ENCODE measurements at places on chromosomes 3 and 15.

- DNase-seq = no peak
Measured at GRCh38 chr15:100692671-100693070, 90.3 kb downstream of the ASB7 start.

- DNase-seq = no peak
Measured at GRCh38 chr3:11558411-11558903, 85.3 kb downstream of the VGLL4 start.

GRCh38 chr3:42052132-42052483 lies 39.0 kb upstream of the TRAK1 start:
- DNase-seq = no peak

- peak; percentile 70 for DNase-seq
Measured at GRCh38 chr3:122921791-122922651, 105.5 kb downstream of the SEMA5B start.

- peak; percentile 98 for DNase-seq
Measured at GRCh38 chr3:129120254-129121004, 1.2 kb downstream of the RAB43 start.

- DNase-seq = peak; percentile 78
Measured at GRCh38 chr3:94928921-94929320, 866.1 kb downstream of the NSUN3 start.

GRCh38 chr3:9795207-9795606 lies 2.3 kb downstream of the ARPC4 start:
- DNase-seq = no peak

- DNase-seq = peak; percentile 68
Measured at GRCh38 chr3:47954567-47954966, 61.6 kb downstream of the MAP4 start.

- no peak for DNase-seq
Measured at GRCh38 chr15:89391685-89392257, 57.1 kb upstream of the POLG start.

DNA sequence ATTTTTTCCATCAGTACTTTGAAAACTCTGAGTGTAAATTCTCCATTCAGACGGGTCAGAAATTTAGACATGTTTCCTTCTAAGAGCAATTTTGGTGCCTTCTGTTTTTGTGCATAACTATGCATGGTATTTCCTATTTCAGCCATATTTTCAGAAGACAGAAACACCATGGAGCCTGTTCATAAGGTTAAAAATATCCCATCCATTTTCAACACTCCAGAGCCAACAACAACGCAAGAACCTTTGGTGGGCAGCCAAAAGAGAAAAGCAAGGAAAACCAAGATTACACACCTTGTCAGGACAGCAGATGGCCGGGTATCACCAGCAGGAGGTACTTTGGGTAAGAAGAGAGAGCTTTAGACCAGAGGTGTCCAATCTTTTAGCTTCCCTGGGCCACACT lies 275.6 kb downstream of the BBX start:
- no peak for DNase-seq

GRCh38 chr3:65779390-65779789 lies 259.3 kb downstream of the MAGI1 start:
- no peak for DNase-seq

- DNase-seq = no peak
Measured at GRCh38 chr3:5277612-5278236, 90.2 kb downstream of the EDEM1 start.

- DNase-seq = peak; percentile 69
Measured at GRCh38 chr3:17384567-17385296, 357.7 kb downstream of the TBC1D5 start.

- DNase-seq = no peak
Measured at GRCh38 chr3:104642827-104643226, 723.9 kb upstream of the ALCAM start.

- no peak for DNase-seq
Measured at GRCh38 chr3:191246630-191247029, 47.6 kb downstream of the OSTN start.

GRCh38 chr15:83545804-83546511 lies 98.8 kb downstream of the SH3GL3 start:
- DNase-seq = no peak

GRCh38 chr15:33278816-33279612 lies 31.8 kb upstream of the RYR3 start:
- no peak for DNase-seq

DNA sequence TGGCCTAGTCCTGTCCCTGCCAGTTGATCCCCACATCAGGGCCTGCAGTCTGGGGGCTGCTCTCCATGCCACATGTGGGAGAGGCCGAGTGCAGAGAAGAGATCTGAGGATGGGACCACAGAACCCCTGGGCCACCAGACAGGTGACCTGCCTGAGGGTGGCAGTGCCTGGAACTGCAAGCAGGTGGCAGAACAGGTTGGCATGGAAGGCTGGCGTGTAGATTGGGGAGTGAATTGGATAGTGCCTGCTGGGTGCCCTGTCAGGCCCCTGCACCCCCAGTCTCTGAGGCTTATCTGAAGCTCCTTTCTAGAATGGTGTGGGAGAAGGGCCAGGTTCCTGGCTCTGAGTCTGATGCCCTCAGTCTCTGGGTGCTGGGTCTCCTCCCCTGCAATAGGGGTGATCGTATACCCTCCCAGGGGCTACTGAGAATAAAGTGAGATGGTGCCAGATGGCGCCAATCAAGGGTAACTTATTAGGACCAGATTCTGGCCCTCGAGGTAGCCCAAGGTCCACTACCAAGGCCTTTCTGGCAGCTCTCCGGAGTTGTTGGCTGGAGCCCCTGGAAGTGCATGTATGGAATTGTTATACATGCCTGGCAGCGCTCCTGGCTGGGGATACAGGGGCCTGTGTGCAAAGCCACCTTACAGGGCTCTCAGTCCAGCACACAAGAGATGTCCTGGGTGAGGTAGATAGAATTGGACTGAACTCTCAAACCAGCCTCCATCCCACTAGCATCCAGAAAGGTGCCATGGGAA lies 15.7 kb downstream of the C3orf18 start:
- no peak for DNase-seq

DNA sequence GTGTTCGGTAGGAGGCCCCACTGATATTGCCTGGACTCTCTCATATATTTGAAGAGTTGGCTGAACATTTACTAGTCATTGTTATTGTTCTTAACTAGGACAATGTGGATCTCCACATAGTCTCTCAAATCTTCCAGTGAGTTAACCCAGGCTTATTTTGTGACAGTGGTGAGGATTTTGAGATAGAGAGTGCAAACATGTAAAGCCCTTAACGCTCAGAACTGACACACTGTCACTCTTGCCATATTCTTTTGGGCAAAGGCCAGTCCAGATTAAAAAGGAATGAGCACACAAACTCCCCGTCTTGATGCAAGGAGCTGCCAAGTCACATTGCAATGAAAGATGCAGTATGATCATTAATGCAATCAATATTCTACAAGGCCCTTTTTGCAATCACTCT lies 431.9 kb upstream of the AZI2 start:
- DNase-seq = no peak

- peak; percentile 36 for DNase-seq
Measured at GRCh38 chr3:48208076-48208475, 15.2 kb upstream of the CAMP start.

DNA sequence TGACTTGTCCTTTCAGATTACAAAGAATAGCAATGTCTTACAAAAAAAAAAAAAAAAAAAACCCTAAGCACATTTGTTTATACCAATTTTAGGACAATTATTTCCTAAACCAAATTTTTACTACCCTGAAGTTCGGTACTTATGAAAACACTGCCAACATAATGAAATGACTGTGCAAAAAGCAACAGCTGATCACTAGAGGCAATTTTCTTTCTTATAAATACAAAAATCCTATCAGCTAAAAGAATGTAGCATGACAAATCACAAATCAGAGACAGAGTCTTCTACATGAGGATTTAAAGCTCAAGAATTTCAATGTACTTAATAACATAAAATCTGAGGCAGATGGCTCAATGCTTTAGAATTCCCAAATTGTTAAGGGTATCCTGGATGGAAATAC lies 191.8 kb downstream of the MAGI1 start:
- DNase-seq = no peak

- no peak for DNase-seq
Measured at GRCh38 chr3:52507359-52507758, 12.2 kb downstream of the STAB1 start.

GRCh38 chr15:76334438-76335306 lies 1.9 kb upstream of the ISL2 start:
- DNase-seq = no peak

GRCh38 chr15:101346928-101347327 lies 51.9 kb upstream of the SNRPA1 start:
- no peak for DNase-seq

- DNase-seq = no peak
Measured at GRCh38 chr15:68629519-68630210, 50.9 kb downstream of the CORO2B start.

- DNase-seq = no peak
Measured at GRCh38 chr3:31094048-31094447, 199.6 kb upstream of the GADL1 start.

DNA sequence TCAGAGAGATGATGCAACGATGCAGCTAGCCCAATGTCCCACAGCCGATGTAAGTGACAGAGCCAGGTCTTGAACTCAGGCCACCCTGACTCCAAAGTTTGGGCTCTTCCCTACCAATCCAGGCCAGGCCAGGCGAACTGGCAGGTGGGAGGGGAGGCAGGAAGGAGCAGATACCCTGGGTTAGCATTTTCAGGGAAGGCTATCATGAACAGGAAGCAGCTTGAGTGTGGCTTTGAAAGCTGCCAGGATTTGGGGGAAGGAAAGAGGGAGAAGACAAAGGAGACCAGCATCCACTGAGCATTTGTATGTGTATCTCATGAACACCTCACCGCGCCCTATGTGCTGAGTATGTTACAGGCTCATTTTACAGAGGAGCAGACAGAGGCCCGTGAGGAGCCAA lies 38.8 kb downstream of the LMCD1 start:
- no peak for DNase-seq

DNA sequence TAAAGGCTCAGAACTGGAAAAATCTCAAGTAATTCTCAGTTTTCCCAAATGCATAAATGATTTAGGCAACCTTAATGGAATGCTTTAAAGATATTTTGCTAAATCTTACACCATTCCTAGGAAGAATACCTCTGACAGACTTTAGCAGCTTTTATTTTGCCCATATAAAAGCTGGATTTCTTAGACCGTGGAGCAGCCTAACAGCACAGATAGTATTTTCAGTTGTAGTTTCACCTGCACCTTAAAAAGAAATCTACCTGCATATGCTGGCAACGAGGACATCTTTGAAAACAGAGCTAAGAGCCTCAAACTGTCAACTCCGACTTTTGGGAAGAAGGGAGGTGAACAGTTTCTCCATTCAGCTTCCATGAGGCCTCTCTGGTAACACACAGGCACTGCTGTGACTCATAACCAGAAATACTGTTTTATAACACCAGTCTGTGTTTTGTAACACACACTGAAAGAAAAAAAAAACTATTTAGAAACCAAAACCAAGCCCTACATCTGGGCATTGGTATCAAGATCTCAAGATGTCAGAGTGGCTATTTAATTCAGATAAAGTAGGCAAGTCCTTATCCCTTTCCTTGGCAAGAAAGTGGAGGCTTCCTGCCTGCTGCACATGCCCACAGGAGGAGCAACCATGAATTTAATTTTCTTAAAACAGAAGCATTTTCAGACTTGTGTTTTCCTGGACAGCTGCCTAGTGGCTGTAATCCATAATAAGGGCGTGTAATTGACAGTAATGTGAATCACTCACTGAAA lies 181.5 kb upstream of the ICE2 start:
- peak; percentile 13 for DNase-seq

- no peak for DNase-seq
Measured at GRCh38 chr15:39154227-39154638, 426.6 kb upstream of the THBS1 start.

- peak; percentile 84 for DNase-seq
Measured at GRCh38 chr15:41904541-41905005, 10.7 kb upstream of the SPTBN5 start.

DNA sequence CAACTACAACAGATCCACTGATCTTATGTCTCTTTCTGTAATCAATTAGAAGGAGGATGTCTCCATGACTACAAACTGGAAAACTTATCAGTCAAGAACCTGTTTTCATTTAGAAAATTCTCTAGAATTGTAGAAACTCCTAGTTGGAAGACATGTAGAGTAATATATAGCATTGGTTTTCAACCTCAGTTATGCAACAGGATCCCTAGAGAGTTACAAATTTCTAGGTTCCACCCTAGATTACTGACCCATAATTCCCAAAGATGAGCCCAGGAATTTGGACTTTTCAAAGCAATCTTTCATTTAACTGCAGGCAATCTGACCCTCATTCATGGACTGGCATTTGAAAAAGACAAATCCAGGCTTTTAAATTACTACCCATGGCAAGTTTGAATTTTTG lies 116.9 kb upstream of the RAP2B start:
- no peak for DNase-seq

DNA sequence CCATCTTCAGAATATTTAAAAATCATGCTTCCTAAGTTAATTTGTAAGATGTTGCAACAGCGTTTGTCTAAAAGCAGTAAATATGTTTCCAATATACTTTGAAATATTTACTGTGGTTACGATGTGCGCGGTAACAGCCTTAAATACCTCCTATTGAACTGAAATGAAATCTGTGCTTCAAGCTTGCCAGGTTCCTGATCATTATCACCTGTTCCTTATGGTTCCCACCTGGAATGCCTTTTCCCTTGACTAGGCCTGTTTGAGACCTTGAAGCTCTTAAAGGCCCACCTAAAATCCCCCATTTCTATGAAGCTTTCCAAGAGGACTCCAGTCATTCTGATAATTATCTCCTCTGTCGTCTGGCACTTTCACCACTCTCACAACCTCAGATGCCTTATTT lies 146.7 kb downstream of the NAALADL2 start:
- DNase-seq = no peak

DNA sequence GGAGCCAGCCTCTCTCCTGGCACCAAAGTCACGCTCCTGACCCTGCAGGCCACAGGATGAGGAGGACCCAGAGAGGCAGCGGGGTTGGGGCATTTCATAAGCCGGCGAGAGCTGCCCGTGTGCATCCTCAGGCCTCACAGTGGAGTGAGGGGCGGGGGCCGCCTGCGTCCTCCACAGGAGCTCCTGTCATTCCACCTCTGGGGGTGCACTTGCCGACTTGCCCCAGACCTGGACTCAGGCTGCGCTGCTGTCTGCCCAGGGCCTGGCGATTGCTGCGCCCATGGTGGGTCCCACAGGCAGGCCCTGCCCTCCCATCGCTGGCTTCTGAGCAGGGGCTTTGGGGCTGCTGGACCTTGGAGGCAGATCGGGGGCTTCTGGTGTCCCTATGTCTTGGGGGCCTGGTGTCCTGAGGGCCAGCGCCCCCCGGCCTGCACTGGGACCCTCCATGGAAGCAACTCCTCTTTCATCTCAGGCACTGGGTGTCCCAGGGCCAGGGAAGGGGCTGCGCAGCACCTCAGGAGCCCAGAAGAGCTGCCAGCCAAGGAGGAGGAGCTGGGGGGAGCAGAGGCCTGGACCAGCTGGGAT lies 184.0 kb downstream of the GOLGA6L6 start:
- no peak for DNase-seq

All from hematopoietic multipotent progenitor cell treated with erythropoietin and hydrocortisone succinate and interleukin-3 and kit ligand, for 4 days (in vitro differentiated cells).